Esophagus squamous epithelium (tissue), 5 donors: ENCODE measurements at places on chromosomes 12 and 14.
A peak's percentile ranks its signal among the peaks of the same experiment; 100 is the strongest.

- no peak for DNase-seq
These were observed 35.0 kb downstream of the CRADD start for GRCh38 chr12:93712200-93712599.

DNA sequence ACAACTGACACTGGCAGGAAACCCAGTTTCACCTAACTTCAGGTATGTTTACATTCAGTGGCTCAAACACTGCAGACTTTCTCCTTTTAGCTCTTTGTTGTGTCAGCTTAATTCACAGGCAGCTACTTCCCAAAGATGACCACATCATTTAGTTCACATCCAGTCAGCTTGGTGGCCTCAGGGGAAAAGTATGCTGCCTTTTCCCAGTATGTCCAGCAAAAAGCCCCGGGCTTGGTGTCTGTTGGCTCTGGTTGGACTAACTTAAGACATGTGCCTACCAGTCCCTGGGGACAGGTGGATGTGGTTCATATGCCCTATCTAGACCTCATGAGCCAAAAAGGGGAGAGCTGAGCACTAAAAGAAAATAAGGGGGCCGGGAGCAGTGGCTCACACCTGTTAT is 56.4 kb downstream of the GOLGA5 start:
- no peak for DNase-seq

DNA sequence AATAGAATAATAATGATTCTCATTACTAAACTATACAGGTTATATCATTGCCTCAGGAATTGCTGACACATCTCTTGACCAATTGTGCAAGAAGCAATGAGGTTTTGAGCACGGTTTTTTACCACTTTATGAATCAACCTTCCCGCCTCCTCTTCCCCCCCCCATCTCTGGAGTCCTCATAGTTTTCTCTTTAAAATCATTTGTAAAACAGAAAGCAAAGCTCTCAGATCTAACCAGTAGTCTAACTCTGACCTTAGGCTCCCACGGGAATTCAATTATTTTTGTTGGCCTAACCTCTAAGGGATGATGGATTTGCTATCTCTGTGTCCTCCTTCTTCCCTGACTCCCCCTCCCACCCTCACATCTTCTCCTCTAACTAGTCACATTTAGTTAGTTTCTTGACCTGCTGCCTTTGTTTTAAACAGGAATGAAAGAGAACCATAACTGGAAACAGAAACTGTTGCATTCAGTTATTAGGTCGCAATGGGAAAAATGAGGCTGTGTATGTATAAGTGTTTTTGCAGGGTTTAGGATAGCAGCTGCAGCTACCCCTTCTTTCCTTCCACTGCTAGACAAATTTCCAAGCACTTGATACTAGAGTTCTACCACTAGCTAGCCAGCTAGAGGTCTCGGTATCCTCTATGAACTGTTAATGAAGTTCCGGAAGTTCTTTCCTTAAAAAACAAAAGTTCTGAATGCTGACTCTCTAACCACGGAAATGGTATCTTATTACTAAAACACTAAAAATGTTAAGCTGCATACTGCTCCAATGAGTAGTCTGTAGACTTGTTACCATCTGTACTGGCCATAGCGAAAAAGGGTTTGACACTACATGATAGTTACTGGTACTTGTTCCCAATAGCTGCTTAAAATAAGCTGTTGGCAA is 65.4 kb downstream of the TAOK3 start:
- DNase-seq = no peak

DNA sequence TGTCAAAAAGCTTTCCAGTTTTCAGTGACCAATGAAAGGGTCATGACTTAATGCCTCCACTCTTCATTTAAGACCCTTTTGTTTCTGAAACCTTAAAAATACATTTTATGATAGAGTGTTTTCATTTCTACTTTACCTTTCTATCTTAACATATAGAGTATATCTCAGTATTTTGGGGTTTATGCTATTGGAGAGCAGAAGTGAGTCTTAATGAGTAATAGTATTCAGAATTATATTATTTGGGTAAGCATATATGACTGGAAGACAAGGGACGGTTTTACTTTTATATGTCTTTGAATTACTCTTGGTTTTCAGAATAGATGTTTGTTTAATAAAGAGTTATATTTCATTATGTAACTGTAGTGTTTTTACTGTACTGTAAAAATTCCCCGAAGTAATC is 10.8 kb downstream of the ARHGAP5 start:
- DNase-seq = no peak

DNA sequence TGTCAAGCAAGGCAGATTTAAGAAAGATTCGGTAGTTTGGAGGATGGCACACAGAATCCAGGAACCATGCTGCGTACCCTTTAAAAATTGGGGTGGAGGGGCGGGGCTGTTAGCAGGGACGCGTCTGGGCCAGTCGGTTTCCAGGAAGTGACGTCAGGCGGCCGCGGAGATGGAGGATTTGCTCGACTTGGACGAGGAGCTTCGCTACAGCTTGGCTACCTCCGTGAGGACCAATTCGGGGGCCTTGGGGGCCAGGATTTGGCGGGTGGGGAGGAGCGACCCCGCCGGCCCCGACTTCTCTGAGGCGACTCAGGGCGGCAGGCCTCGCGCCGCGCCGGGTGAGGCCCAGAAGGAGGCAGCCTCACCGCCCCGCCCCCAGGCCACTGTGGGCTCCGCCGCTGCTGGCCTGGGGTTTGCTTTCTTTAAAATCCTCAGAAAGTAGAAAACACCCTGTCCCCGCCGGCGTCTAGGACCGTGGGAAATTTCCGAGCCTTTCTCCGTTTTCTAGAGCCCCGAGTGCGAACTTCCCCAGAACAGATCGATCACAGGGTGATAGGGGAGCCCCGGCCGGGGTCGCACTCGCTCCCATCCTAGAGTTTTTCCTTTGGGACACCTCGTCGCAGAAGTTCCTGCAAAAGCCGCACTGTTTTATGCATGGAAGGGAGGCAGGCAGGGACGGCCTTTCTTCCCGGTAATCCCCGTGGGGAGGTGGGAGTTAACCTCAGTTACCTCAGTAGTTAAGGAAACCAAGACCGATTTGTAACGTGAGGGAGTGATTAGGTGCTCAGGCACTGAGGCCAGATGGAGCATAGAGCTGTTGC is at the start of gene IFT43:
Gene IFT43 (plus strand): TSS at position 146 of the 821 bp plus-strand sequence. CDS start 24 bp downstream, at position 170.
- DNase-seq = peak; percentile 66

- DNase-seq = no peak
These were observed 318.8 kb downstream of the NAV3 start for GRCh38 chr12:78149459-78149858.

DNA sequence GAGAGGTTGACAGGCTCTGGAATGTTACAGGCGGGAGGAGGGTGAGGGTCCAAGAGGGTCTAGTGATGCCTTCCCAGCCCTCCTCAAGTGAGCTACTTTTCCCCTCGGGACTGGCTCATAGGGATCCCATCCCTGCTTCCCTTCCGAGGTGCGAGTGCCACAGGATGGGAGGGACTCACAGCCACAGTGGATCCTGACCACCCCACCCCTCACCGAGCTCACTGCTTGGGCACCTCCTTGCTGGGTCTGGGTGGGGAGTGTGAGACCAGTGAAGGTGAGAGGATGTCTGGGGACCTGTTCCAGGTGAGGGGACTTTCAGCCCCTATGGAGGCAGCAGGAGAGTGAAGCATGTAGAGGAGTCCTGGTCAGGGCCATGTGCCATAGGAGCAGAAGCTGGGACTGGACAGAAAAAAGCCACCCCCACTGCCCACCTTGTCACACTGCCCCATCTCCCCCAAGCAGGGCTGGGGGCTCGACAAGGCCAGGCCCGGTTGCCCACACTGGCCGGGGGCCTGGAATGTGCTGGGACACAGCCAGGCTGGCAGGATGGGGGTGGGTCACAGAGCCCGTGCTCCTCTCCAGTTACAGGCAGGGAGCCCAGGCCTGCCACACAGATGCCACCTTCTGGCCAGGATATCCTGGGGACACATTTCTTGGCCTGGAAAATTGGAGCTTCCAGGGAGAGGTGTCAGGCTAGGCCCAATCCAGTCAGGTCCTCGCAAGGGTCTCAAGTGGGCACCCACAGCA is 1.7 kb upstream of the TNS2 start:
- no peak for DNase-seq

DNA sequence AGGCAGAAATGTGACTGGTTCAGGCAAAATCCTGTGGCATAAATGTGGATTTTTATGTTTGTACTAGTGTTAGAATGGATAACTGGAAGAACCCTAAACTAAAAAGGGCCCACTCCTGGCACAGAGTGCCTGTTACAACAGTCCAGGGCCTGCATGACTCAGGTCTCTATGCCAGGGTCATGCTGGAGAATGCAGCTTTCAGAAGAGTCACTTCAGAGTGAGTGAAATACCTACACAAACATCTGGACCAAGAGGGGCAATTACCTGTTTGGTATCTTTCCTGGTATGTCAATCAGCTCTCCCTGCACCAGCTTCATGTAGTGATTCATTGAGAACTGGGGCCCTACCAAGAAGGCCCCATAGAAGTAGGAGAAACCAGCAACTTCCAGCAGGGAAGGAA is 10.0 kb downstream of the EMG1 start:
- DNase-seq = no peak

DNA sequence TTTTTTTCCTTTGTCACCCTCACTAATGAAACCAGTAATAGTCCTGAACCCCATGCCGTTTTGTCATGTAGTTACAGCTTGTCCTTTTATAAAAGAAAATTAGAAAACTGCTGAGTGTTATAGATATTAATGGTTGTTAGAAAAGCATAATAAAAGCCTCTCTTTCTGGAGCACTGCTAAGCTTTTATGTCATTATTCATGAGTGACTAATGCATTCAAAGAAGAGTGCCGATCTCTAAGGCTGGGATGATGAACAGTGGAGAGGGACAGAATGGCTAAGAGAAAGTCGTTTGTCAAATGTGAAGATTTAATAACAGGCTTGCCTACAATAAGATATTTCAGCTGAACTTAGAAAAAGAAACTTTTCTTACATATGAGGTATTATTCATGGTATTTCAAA is 121.6 kb downstream of the MGAT4C start:
- DNase-seq = no peak

DNA sequence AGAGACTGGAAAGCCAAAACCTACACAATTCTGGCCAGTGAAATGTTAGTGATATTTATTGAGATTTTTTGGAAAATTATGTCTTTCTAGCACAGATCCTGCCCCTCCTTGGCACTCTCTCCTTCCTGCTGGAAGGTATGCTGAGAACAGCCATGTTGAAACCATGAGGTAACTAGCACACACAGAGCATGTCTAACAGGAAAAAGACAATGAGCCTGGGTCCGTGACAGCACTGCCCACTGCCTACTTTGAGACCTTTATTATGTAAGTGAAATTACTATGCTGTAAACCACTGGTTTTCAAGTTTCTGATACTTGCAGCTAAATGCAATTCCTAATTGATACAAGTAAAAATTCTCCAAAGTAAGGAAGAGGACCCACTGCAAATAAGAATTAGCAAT is 81.6 kb upstream of the SINHCAF start:
- no peak for DNase-seq

GRCh38 chr12:100154474-100155247 is 12.0 kb upstream of the BLTP3B start:
- DNase-seq = no peak

DNA sequence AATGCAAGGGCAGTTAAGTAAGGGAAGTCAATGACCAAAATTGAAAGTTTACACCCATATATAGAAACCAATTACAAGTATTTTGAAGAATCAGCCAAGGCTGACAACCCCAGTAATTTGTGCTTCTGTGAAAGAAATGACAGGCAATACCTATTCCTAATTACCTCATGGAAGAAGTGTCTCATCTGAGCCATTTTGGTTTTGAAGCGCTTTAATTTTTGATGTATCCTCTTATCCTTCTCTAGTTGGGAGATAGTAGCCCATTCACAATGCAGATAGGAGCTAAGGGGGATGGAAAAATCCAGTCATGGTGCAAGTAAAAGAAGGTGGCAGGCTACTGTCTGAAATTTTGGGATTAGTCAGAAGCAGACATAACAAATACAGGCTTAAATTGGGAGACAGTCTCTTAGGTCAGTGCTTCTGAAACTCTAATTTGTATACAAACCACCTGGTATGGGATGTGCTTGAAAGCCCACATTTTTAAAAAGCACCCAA is 30.4 kb upstream of the SUPT16H start:
- no peak for DNase-seq

GRCh38 chr14:68085742-68086141 is 266.2 kb downstream of the RAD51B start:
- no peak for DNase-seq

- DNase-seq = no peak
These were observed 44.6 kb upstream of the CNTN1 start for GRCh38 chr12:40647651-40648050.

DNA sequence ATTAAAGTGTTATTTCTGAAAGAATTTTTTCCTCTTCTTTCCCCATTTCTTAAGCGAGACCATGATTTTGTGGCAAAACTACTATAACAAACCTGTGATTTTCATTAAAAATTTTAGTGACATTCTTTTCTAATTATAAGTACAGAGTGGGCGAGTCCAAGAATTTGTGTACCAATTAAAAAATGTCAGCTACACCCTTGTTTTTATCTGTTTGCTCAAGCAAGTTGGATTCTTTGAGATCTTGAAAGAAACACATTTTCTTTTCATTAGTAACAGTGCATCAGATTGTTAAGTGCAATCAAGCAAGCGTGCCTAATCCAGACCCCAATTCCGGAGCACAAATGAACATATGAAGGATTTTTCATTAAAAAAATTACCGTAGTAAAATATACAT is 338.8 kb upstream of the DDHD1 start:
- no peak for DNase-seq

- DNase-seq = no peak
These were observed 9.8 kb downstream of the PSMA6 start for GRCh38 chr14:35301735-35302528.

DNA sequence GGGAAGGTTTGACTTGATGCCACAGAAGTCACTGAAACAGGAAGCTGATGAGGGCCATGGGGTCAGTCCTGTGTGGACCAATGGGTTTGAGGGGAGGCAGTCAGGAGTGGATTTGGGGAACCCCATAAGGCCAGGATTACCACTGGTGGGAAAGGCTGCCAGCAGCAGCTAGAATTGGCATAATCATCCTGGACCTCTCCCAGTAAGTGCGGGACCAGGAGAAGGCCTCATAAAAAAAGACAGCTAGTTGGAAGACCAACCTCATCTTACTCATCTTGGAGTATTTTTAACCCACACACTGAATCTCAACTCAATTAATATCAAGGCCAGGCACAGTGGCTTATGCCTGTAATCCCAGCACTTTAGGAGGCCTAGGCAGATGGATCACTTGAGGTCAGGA is 22.7 kb downstream of the TBX3 start:
- DNase-seq = no peak

- DNase-seq = no peak
These were observed 18.6 kb downstream of the PSMC1 start for GRCh38 chr14:90274808-90275457.

- DNase-seq = no peak
These were observed 62.3 kb downstream of the BEGAIN start for GRCh38 chr14:100524933-100525243.

GRCh38 chr12:56995930-56996496 is 10.3 kb downstream of the ZBTB39 start:
- DNase-seq = no peak

- no peak for DNase-seq
These were observed 69.2 kb upstream of the LTA4H start for GRCh38 chr12:96104566-96104965.

- no peak for DNase-seq
These were observed 26.4 kb downstream of the GXYLT1 start for GRCh38 chr12:42118136-42118879.

GRCh38 chr12:42696406-42697149 is 107.0 kb upstream of the PRICKLE1 start:
- DNase-seq = no peak
